ENCODE measurements at places on chromosomes 5 and 9. TPM values are rescaled to one million over a fixed set of nuclear protein-coding genes. Genes with fewer than 3 reads are reported as not detected.

Gene SPATA31E1
- not detected for total RNA-seq

Gene RGS7BP
- 27.3 TPM for total RNA-seq

DNA sequence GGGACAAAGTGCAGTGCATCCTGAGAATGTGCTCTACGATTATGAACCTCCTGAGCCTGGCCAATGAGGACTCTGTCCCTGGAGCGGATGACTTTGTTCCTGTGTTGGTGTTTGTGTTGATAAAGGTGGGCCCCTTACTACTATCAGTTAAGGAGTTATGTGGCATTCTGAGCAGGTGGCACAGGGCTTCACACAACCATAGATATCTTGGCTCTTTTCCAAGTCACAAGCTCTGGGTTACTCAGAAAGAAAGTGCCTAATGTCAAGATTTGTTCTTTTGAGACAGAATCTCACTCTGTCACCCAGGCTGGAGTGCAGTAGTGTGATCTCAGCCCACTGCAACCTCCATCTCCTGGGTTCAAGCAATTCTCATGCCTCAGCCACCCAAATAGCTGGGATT, 99.0 kb downstream of the GAPVD1 start:
- no peak for DNase-seq

DNA sequence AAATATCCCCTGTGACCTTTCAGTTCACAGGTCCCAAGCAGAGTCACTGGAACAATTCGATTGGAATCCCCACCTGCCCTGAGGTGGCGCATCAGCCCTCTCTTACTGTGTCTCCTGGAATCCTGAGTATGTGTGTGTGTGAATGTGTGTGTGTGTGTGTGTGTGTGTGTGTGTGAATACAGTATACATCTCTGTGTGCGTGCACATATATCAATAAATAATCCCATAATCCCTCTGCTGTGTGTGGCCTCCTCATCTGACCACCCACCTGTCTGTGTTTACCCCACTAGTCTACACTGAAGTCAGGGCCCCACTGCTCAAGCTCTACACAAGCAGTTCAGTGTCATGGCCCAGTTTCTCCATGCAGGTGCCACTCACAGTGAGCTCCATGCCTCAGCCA, 187.4 kb downstream of the ERCC6L2 start:
- no peak for DNase-seq

GRCh38 chr9:75628952-75629351, 261.5 kb upstream of the PCSK5 start:
- no peak for DNase-seq

Measured in aorta (tissue), 5 donors.